ENCODE measurements at places on chromosomes 5 and 9.

DNA sequence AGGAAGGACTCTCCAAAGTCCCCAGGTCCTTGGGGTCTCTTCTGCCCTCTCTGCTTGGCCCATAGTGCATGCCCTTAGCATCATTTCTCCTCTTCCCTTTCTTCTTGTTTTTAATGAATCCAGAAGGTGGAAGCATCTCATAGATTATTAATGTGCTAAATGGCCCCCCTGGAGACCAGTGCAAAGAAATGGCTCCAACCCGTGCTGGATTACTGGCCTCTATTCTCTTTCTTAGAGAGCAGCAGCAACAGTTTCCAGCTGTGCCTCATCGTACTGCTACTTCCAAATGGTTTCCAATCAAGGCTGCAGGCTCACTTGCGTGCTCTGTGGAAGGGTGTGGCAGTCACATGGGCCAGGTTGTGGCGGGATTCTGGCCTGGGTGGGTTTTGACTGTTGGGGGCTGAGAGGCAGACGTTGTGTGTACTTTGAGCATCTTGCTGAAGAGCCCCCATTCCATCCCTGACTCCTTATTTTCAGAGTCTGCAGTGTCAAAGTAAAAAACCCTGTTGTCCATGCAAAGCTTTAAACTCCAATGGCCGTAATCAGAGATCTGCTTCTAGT, 139.7 kb downstream of the GABBR2 start:
- DNase-seq = no peak

GRCh38 chr9:95268681-95269080, 48.8 kb downstream of the FANCC start:
- DNase-seq = no peak

DNA sequence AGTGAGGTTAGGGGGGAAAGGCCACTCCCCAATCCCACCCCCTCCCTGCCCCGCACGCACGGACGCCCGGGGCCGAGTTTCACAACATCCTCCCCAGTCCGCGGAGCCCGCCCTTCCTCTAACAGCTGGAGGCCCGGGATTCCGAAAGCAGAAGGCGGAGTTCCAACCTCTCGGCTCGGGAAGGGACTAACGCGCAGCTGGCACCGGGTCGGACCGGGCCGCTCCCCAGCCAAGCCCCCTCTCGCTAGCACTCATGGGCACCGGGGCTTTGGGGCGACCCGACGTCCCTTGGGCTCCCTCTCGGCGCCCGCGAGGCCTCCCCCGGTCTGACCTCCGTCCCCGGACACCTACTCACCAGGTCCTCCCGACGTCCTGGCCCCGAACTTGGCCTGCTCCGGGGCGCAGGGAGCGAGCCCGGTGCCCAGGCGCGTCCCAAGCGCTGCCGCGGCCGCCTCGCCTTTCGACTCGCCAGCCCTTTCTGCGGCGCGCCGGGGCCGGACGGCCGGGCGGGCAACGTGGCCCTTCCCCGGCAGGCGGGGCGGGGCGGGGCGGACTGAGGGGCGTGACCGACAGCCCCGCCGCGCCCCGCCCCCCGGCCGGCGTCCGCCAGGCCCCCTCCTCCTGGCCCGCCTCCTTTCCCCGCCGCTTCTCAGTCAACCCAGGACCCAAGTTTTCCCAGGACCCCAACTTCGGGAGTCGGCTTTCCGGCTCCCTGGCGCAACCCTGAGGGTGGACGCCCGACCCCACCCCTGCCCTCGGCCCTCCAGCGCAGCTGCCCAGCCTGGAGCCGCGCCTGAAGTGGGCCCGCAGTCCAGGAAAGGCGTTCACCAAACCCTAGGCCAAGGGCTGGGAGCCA, at the start of gene MGAT1:
MGAT1 (minus strand) TSS at position 482 of the 856 bp plus-strand sequence. CDS start 9,835 bp downstream, outside the sequence.
- DNase-seq = peak; percentile 50

DNA sequence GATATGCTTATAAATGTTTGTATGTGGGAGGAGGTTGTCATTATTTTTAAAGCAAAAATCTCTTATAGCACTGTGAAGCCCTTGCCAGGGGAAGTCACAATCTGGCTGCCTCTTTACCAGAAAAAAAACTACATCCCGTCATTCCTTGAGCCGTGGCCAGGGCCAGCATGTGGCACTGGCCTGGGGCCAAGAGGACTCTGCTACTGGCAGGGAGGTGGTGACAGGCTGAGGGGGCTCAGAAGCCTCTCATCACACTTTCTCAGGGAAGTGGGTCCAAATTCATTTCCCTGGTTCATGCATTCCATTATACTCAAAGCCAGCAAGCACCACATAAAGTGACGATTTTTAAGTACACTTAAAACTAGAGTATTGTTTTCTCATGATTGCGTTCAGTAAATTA, 457.3 kb downstream of the ZNF608 start:
- no peak for DNase-seq

DNA sequence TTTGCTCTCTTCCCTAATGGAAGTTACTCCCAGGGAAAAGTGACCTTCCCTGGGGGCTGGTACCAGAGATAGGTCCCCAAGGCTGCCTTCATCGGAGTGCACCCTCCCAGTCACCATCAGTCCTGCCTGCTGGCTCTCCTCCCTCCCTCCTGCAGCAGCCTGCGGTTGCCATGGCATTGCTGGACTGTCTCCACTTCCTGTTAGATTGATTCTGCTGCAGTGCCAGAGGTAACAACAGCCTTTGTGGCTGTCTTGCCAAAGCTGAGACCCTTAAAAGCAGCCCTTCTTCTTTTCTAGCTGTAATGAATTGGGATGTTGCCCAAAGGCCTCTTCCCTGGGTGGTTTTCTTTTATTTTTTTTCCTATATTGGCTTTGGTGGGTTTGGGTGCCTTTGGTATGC, 78.1 kb upstream of the PRLR start:
- no peak for DNase-seq

- no peak for DNase-seq
These were observed 130.9 kb upstream of the SLC30A5 start for GRCh38 chr5:68962757-68963484.

- no peak for DNase-seq
These were observed 34.6 kb downstream of the RXRA start for GRCh38 chr9:134360897-134361296.

- DNase-seq = no peak
These were observed 82.6 kb downstream of the PBX3 start for GRCh38 chr9:125829743-125830142.

DNA sequence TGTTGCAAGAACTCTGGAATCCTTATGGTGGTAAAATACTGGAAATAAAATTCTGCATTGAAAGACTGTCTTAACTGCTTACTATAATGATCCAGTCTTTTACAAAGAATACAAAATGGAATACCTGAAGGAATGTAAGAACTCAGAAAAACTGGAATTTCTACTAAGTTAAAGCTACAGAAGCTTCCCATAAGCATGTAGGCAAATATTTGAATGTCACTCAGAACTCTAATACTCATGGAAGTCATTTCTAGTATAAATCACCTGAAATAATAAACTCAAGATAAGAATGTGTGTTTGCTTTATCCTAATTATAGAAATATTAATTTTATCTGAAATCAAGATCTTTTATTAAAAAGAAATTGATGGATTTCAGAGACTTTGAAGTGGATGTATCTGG, 54.8 kb downstream of the FEM1C start:
- no peak for DNase-seq

DNA sequence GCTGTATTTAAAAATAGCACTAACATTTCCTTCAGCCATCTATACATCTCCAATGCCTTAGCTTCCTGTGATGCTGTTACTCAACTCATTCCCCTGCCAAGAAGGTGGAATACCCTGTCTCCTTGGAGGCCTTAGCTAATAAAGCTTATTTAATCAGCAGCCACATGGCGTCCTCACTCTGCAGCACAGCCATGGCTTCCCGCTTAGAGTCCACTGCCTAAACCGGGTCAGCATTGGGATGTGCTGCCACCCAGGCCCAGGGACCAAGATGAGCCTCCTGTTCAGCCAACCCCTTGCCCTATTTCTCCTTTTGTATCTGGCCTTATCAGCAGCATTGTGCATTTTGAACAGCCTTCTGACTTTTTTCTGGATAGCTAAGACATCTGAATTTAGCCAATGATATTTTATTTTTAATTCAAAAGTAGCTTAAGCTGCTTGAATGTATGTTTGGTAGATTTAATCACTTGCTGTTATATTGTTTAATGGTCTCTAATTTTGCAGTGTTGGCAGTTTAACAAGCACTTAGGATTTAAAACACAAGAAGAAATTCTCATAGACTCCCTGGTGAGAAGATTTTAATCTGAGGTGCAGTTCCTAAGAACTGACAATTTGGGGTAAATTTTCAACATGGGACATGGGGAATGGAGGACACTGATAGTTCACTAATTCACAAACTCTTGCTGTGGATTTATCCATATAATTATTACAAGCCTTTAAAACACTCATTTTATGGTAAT, 113.0 kb downstream of the RPS23 start:
- DNase-seq = no peak

GRCh38 chr9:38047301-38048251, 21.5 kb downstream of the SHB start:
- no peak for DNase-seq

DNA sequence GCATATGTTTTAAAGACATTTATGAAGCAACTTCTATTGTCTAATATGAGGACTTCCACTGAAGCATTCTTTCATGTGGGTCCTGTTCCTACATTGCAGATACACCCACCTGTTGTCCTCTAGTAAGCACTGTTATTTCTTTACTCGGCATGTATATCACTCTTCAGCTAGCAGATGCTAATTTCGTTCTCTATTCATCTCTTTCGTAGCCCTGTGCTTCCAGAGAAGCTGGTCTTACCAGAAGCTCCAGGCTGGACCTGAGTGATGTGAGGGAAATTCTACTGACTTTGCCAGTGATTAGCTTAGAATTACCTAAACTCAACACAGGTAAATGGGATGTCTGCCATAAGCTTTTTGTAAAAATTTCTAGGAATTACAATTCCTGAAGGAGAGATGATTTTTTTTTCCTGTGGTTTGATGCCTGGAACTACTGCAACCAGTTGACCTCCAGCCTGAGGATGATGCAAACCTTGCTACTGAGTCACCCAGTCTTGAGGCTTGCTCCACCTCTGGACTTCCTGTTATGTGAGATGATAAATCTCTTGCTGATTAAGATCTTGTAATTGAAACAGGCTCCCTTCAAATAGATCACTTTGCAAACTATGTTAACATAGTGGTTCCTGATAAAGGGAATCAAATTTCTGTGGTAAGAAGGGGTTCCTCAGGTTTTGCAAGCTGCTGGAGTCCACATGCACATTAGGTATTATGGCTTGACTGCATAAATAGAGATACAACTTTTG, 52.2 kb upstream of the SPINK5 start:
- DNase-seq = no peak

GRCh38 chr5:108271127-108271526, 110.8 kb downstream of the FBXL17 start:
- DNase-seq = no peak

DNA sequence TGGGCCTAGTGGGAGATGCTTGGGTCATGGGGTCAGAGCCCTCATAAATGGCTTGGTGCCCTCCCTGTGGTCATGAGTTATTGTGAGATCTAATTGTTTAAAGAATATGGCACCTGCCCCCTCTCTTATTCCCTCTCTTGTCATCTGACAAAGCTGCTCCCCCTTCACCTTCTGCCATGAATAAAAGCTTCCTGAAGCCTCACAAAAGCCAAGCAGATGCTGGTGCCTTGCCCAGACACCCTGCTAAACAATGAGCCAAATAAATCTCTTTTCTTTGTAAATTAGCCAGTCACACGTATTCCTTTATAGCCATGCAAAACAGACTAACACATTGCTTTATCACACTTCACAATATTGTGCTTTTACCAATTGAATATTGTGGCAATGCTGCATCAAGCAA, 82.8 kb upstream of the PDE4D start:
- no peak for DNase-seq

- DNase-seq = no peak
These were observed 174.6 kb downstream of the FAM174A start for GRCh38 chr5:100709771-100710170.

- no peak for DNase-seq
These were observed 127.2 kb downstream of the VPS13A start for GRCh38 chr9:77304543-77304942.

- no peak for DNase-seq
These were observed 1.0 kb downstream of the RABL6 start for GRCh38 chr9:136808806-136809158.

- no peak for DNase-seq
These were observed 339.0 kb upstream of the POU5F2 start for GRCh38 chr5:94080390-94080789.

DNA sequence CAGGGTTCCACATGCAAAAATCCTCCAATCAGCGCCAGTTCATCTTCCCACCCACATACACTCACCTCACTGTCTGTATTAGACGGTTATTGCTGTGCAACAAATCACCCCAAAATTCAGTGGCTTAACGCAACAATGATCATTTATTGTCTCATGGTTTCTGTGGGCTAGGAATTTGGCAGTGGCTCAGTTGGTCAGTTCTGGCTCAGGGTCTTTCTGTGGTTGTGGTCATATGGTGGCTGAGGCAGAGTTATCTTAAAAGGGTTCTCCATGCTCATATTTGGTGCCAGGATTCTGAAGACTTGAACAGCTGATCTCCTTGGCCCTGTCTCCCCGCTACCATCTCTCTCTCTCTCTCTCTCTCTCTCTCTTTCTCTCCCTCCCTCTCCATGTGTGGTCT, 12.9 kb downstream of the ZNF618 start:
- DNase-seq = no peak

DNA sequence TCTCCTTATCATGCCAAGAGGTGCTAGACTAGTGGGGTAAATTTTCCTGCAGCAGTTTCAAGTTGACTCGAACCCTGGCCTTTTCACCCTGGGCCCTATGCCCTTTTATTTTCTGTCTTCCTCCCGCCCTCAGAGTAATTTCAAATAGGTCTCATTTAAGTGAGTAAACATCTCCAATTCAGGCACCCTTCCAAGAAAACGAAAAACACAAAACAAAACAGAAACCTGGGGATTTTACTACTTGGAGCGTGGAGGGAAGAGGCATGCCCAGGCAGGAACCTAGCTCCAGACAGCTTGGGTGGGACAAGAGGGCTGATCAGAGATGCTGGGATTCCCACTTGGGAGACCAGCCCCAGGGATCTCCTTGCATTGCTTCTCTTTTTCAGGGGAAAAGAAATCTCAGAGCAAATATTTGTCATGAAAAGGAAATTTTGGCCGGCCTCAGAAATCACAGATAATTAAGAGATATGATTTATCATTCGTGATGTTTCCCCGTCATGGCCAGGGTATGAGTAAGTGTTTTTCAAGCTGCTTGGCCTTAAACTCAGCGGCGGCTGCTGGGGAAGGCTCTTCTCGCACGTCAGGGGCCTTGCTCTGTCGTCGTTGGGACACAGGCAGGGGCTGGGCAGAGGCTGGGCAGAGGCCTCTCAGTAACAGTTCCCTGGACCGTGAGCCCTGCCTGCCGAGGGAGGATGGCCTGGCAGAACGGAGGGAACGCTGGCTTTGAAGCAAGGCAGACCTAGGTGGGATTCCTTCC, 248.6 kb upstream of the KLF4 start:
- DNase-seq = no peak

DNA sequence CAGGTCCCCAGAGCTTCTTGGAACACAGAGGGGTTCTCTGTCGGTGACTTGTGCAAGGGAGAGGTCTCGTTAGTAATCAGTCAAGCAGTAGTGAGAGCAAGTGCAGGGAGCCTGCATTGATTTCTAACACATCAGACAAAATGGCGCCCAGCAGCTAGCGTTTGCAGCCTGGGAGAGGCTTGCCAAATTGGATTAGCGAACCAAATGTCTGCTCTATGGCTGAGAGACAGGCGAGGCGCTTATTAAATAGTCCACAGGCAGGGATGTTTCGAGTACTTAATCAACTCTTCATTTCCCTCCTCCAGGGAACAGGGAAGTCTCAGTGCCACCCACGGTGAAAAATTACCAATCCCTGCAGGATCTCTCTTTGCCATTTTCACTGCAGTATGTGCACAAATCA, 131.4 kb upstream of the SHB start:
- DNase-seq = no peak

GRCh38 chr9:127796225-127796813, 6.4 kb upstream of the FPGS start:
- DNase-seq = no peak

GRCh38 chr9:84151236-84151635, 170.6 kb downstream of the RMI1 start:
- DNase-seq = no peak

Data from stimulated activated CD4-positive, alpha-beta T cell treated with anti-CD3 and anti-CD28 coated beads, Interleukin-12 subunit alpha, Interleukin-12 subunit beta, amount 100 ng/mL, for 24 hours (primary cell).